ENCODE measurements at places on chromosomes 5 and 9.

- DNase-seq: no peak
Observed at GRCh38 chr5:6868575-6869215, 155.5 kb downstream of the TENT4A start.

DNA sequence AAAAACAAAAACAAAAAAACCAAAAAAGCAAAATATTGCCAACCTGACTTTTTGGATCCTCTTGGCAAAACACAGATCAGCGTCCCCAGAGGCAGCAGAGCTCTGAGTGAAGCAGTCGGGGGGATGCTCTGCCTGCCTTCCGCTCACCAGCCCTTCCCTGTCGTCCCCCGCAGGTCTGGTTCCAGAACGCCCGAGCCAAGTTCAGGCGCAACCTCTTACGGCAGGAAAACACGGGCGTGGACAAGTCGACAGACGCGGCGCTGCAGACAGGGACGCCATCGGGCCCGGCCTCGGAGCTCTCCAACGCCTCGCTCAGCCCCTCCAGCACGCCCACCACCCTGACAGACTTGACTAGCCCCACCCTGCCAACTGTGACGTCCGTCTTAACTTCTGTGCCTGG is 20.7 kb downstream of the LHX2 start:
- DNase-seq: no peak

GRCh38 chr5:65434122-65434521 is 47.6 kb downstream of the ADAMTS6 start:
- DNase-seq: no peak

- no peak for DNase-seq
Observed at GRCh38 chr5:100026606-100027005, 508.6 kb upstream of the FAM174A start.

DNA sequence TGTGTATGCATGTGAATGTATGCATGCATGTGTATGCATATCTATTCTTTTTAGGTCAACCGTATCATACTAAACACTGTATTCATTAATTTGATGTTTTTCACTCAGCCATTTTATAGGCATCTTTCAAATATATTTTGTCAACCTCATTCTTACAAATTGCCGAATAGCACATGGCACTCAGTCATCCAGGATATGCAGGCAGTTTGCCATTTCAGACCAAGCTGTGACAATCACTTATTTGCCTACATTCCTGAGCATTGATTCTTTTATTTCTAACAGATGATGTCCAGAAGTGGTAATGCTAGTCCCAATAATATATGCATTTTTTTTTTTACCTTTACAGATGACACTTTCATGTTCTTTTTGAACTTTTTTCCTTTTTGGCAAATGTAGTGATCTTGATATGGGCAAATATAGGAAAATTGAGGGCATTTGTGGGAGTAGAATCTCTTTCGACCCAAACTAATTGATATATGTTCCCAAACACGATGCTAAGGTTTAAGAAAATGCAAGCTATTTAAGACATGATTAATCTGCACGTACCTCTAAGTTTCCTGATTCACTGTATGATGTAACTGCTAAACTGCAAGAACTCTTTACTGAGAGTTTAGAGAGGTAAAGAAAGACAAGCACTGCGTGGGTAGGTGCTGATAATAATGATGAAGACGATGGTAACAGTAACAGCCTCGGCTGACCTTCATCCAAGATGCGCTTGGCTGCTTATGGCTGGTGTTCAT is 153.9 kb upstream of the DAP start:
- no peak for DNase-seq

GRCh38 chr5:146440870-146441495 is 6.2 kb upstream of the TCERG1 start:
- DNase-seq: no peak

DNA sequence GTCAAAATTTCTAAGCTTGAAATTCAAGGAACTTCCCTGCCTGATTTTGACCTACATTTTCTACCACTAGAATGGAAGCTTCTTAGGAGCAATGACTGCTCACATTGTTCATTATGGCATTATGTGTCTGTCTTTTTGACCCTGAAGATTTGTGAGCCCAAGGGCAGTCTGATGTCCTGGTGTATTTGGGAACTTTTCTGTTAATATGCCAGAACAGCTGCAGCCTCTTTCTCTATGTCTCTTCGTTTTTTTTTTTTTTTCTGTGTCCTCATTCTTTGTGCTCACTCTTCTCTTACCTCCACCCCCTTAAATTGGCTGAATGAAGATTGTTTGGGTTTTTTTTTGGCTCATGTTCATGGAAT is 34.8 kb upstream of the TMC1 start:
- DNase-seq: no peak

DNA sequence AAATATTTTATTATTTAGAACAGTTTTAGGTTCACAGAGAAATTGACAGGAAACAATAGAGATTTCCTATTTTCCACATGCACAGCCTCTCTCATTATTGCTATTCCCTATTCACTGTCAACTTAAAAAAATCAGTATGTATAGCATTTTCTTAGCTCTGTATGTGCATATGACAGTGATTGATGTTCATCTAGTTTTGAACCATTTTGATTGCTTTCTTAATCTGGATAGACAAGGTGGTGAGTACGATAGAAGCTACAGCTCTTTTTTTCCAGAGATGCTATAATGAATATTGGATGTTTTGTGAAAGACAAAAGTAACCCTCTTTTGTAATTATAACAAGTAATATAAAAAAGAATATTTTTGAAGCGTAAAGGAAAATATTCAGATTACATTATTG is 201.2 kb upstream of the ARRDC3 start:
- no peak for DNase-seq

DNA sequence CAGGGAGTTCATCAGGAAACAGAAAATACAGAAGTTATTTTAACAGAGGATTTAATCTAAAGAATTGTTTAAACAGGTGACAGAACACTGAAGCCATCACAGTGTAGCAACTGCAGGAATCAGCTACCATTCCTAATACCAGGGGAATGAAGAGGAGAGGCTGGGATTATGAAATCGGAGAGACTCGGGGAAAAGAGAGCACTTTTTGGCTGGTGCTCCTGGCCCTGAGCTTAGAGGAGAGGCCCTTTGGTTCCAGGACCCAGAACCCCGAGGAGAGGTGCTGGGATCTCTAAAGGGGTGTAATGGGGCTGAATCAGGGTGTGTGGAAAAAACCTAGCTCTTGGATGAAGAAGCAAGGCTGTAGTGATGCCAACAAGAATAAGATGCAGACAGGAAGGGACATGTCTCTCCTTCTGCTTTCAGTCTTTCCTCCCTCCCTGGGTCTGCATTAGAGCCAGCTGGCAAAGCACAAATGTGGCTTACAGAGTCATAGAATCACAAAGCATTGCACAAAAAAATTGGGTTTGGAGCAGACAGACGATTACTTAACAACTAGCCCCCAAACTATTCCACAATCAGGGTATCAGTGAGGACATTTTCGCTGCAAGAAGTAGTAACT is 11.6 kb upstream of the SFXN1 start:
- DNase-seq: no peak

- no peak for DNase-seq
Observed at GRCh38 chr5:146069780-146070099, 35.6 kb downstream of the PLAC8L1 start.

GRCh38 chr9:120043448-120043847 is 536.5 kb downstream of the CDK5RAP2 start:
- no peak for DNase-seq

DNA sequence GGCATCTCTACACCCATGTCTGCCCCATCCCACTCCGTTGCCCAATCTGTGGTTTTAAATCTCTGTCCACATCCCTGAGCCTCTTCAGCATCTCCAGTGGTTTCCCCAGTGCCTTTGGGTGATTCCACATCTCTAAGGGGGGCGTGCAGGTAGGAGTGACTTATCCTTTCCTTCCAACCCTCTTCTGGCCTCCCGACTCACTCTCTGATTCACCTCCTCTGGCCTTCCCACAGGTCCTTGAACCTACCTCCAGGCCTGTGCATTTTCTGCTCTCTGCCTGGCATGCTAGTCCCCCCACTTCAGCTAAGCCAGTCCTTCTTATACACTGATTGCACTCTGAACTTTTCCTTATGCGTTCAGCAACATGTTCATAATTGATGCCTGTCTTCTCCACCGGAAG is 99.0 kb downstream of the RALGPS1 start:
- DNase-seq: no peak

DNA sequence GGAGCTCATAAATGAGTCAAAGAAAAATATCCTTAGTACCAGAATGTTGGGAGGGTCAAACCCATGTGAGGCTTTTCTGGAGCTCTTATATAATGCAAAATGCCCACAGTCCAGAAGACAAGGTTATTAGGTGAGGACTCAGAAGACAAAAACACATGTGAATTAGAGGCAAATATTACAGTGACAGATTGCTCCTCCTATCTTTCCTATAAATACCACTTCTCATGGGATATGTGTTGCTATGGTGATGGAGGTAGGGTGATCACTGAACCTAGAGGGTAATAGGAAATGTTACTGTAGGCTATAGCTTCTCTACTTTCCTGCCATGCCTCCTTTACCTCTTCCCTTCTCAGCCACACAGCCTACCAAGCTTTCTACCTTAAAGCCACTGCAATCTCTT is 264.6 kb downstream of the SEC61B start:
- DNase-seq: no peak

DNA sequence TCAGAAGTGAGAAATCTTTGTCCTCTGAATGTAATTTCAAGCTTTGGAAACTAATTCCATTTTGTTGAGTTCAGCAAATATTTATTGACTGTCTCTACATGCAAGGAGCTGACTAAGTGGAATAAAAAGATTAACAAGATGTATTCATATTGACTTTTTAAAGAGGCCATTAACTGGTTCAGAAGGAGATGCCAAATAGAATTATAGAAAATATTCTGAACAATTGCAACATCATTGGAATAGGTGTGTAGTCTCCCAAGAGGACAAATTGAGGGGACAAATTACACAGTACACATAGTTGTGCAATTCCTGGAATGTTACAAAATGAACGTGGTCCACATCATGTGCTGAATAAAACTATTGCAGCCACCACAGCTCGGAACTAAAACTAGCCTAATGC is 224.2 kb downstream of the NPR3 start:
- no peak for DNase-seq
